Panc1 (cell line): ENCODE measurements at places on chromosomes 6 and 20. TPM values are rescaled to one million over a fixed set of nuclear protein-coding genes. Genes with fewer than 3 reads are reported as not detected.

Gene TIAM2
- 14.9 TPM for total RNA-seq

Gene ARMC2
- total RNA-seq: 9.3 TPM

Gene ID4
- total RNA-seq: 0.10 TPM

Gene CCDC170
- not detected for total RNA-seq

Gene ANGPT4
- total RNA-seq: not detected

Gene CAGE1
- total RNA-seq: not detected

Gene JAG1
- 21.2 TPM for total RNA-seq

DNA sequence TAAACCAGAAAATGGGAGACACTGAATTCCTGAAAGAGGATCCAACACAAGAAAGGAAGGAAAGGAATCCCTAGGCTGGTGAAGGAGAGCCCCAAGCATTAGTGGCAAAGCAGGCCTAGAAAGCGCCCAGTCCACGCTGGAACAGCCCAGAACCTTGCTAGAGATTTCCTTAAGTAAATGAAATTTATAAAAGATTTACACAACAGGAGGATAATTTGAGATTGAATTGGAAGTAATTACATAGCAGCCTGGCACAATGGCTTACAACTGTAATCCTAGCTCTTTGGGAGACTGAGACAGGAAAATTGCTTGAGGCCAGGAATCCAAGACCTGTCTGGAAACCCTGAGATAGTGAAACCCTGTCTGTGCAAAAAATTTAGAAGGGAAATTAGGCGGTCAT, 26.8 kb upstream of the C20orf144 start:
- no peaks in the 10 kb centered on the region for H3K4me1 ChIP-seq
- no peak overlapping the region for H3K27ac ChIP-seq
- H3K27me3 ChIP-seq: no peaks in the 10 kb centered on the region
- DNase-seq: no peak
- H3K4me3 ChIP-seq: no peak overlapping the region
- H3K36me3 ChIP-seq: no peaks in the 10 kb centered on the region

DNA sequence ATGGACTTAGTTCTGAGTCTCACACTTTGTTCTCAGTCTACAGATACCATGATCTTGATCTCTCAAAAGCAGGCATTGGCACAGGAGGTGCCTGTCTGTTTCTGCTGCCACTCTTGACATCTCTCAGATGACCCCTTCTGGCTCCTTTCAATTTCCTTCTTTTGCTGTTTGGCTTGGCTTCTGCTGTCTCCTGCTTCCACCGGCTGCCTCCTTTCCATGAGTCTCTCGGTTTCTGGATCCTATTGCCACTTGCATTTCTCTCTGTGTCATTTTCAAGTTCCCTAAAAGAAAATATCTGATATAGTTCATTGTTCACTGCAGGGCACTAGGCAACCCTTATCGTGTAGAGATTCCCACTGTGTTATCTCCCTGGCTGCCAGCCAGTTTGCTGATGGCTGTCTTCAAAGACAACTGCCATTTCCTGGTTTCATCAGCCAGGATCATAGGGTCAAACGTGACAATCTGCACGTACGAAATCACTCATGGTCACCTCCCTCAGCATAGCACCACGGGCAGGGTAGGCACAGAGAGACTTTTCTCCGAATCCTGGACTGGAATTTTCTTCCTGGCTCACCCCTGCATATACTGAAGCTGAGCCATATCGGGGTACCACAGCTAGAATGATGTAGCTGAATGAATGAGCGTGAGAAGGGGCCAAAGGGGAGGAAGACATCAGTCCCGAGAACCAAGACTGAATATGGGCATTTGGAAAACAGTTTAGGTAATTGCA, 144.6 kb upstream of the TMEM170B start:
- H3K27me3 ChIP-seq: no peaks in the 10 kb centered on the region
- H3K4me1 ChIP-seq: no peaks in the 10 kb centered on the region
- no peak overlapping the region for H3K4me3 ChIP-seq
- no peak overlapping the region for H3K27ac ChIP-seq

DNA sequence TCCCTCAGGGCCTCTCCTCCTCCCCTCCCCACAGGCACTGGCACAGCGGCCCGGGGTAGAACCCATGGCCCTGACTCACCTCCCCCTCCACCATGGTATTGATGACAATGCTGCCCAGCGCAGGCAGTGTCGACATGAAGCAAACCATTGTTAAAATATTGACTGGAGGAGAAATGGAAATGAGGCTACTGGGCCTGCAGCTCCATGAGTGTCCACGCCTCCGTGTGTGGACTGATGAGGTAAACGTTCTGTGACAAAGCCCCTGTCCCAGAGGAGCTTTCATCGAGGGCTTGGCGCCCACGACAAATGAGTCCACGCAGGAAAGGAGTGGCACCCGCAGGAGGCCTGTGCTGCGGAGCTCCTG, 402.7 kb downstream of the TAF4 start:
- DNase-seq: no peak
- no peaks in the 10 kb centered on the region; the same call in 1 of the 2 replicates for H3K27me3 ChIP-seq
- no peak overlapping the region for H3K27ac ChIP-seq
- H3K36me3 ChIP-seq: no peaks in the 10 kb centered on the region
- no peaks in the 10 kb centered on the region for H3K4me1 ChIP-seq

DNA sequence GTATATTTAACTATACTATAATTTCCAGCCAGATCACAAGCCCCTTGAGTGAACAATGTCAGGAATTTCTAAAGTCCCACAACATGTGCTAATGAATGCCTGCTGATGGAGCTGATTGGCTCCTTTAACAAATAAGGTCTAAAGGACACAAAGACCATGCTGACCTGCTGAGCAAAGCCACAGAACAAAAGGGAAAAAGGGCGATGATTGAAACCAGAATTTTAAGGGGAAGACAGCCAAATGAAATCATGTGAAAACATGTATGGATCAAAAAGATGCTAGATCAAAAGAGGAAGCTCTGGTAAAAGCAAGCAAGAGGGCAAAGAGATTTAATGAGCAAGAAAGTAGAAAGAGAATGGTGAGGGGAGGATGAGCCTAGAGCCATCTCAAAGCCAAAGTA, 105.6 kb downstream of the DCDC2 start:
- no peaks in the 10 kb centered on the region for H3K4me1 ChIP-seq
- H3K27me3 ChIP-seq: peaks cover 2% of the 10 kb centered on the region; the same call in 1 of the 2 replicates
- no peak overlapping the region for H3K4me3 ChIP-seq
- H3K36me3 ChIP-seq: no peaks in the 10 kb centered on the region

DNA sequence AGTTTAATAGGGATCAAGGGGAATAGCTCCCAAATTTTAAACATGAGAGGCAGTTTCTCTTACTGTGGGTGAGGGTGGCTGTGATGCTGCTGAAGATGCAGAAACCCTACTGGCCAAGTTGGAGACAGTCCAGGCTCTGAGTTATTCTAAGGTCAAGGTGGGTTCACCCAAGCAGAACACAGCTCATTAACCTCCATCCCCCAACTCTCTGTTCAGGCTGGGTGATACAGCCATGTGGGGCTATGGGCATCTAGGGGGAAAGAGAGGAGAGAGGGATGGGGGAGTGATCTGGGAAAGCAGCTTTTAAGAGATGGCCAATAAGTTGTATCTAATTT, 18.9 kb upstream of the TRAM2 start:
- H3K36me3 ChIP-seq: no peaks in the 10 kb centered on the region
- H3K27me3 ChIP-seq: no peaks in the 10 kb centered on the region
- H3K4me3 ChIP-seq: no peak overlapping the region
- peaks cover 36% of the 10 kb centered on the region for H3K4me1 ChIP-seq
- peak overlapping the region; percentile 59 for H3K27ac ChIP-seq

DNA sequence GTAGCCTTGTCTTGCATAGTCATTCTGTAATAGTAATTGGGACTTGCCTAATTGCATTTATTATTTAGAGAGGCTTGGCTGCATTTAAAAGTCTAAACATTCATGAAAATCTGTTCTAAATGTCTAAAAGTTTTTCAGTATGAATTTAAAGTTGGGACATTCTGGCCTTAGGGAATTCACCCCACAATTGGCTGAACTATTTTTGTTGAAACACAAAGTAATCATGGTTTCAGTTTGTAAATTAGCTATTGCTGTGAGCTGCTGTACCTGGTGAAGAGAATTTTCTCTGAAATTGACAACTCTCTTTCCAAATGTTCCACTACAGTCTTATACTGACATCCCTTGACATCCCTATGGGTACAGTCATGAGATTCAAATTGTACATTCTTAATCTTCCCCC, 253.0 kb downstream of the FARS2 start:
- H3K27me3 ChIP-seq: no peaks in the 10 kb centered on the region
- H3K4me3 ChIP-seq: no peak overlapping the region
- H3K36me3 ChIP-seq: no peaks in the 10 kb centered on the region
- H3K4me1 ChIP-seq: no peaks in the 10 kb centered on the region
- no peak overlapping the region for H3K27ac ChIP-seq

GRCh38 chr6:110063594-110064263, 85.6 kb downstream of the GPR6 start:
- no peaks in the 10 kb centered on the region for H3K4me1 ChIP-seq
- DNase-seq: no peak

DNA sequence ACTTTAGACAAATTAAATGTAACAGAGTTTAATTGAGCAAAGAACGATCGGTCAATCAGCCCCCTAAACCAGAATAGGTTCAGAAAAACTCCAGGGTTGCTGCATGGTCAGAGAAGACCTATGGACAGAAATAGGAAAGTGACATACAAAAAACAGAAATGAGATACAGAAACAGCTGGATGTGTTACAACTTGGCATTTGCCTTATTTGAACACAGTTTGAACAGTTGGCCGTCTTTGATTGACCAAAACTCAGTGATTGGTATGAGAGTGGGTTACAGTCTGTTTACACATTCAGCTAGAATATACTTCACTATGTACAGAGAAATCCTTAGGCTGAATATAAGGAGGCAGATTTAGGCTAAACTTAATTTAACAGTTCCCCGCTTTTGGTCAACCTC, 19.9 kb downstream of the SRSF6 start:
- no peak overlapping the region for H3K4me3 ChIP-seq
- no peaks in the 10 kb centered on the region for H3K36me3 ChIP-seq
- no peaks in the 10 kb centered on the region for H3K4me1 ChIP-seq
- no peaks in the 10 kb centered on the region for H3K27me3 ChIP-seq

DNA sequence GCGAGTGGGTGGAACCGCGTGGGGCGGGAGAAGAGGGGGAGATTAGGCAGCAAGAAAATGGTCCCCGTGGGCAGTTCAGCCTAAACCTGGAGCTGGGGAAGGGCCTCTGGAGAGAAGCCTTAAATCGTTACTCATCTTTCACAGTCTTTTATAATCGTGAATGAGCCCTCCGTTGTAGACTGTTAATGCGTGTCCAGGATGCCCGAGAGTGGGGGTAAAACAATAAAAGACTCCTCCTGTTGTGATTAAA, 11.0 kb upstream of the ELOVL5 start:
- peaks cover 44% of the 10 kb centered on the region for H3K4me1 ChIP-seq
- H3K36me3 ChIP-seq: no peaks in the 10 kb centered on the region
- no peak for DNase-seq
- peak overlapping the region; percentile 51 for H3K4me3 ChIP-seq
- H3K27me3 ChIP-seq: no peaks in the 10 kb centered on the region
- H3K27ac ChIP-seq: peak overlapping the region; percentile 98

GRCh38 chr20:40676491-40677269, 12.4 kb downstream of the MAFB start:
- H3K4me3 ChIP-seq: no peak overlapping the region
- H3K36me3 ChIP-seq: no peaks in the 10 kb centered on the region
- no peak for DNase-seq
- peaks cover 12% of the 10 kb centered on the region for H3K27me3 ChIP-seq

- no peak overlapping the region for H3K4me3 ChIP-seq
- no peaks in the 10 kb centered on the region for H3K4me1 ChIP-seq
- H3K36me3 ChIP-seq: no peaks in the 10 kb centered on the region
- no peak overlapping the region for H3K27ac ChIP-seq
- DNase-seq: no peak
- H3K27me3 ChIP-seq: no peaks in the 10 kb centered on the region
Measured at GRCh38 chr20:20333866-20334265, 34.0 kb upstream of the INSM1 start.

DNA sequence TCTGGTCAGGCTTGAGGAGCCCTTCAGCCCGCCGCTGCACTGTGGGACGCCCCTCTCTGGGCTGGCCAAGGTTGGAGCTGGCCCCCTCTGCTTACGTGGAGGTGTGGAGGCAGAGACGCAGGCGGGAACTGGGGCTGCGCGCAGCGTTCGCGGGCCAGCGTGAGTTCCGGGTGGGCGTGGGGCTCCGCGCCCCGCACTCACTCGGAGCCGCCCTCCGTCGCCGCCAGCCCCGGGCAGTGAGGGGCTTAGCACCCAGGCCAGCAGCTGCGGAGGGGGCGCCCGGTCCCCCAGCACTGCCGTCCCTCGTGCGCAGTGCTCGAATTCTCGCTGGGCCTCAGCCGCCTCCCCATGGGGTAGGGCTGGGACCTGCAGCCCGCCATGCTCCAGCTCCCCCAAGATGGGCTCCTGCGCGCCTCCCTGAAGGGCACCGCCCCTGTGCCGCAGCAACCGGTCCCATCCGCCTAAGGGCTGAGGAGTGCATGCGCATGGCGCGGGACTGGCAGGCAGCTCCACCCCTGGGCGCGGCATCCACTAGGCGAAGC, 695.9 kb downstream of the EPHA7 start:
- H3K27me3 ChIP-seq: no peaks in the 10 kb centered on the region
- H3K36me3 ChIP-seq: no peaks in the 10 kb centered on the region
- no peak overlapping the region for H3K4me3 ChIP-seq
- no peaks in the 10 kb centered on the region for H3K4me1 ChIP-seq
- no peak overlapping the region for H3K27ac ChIP-seq

GRCh38 chr6:129136751-129137150, 253.8 kb downstream of the LAMA2 start:
- no peaks in the 10 kb centered on the region for H3K27me3 ChIP-seq
- no peak for DNase-seq
- no peak overlapping the region for H3K27ac ChIP-seq
- no peak overlapping the region for H3K4me3 ChIP-seq

DNA sequence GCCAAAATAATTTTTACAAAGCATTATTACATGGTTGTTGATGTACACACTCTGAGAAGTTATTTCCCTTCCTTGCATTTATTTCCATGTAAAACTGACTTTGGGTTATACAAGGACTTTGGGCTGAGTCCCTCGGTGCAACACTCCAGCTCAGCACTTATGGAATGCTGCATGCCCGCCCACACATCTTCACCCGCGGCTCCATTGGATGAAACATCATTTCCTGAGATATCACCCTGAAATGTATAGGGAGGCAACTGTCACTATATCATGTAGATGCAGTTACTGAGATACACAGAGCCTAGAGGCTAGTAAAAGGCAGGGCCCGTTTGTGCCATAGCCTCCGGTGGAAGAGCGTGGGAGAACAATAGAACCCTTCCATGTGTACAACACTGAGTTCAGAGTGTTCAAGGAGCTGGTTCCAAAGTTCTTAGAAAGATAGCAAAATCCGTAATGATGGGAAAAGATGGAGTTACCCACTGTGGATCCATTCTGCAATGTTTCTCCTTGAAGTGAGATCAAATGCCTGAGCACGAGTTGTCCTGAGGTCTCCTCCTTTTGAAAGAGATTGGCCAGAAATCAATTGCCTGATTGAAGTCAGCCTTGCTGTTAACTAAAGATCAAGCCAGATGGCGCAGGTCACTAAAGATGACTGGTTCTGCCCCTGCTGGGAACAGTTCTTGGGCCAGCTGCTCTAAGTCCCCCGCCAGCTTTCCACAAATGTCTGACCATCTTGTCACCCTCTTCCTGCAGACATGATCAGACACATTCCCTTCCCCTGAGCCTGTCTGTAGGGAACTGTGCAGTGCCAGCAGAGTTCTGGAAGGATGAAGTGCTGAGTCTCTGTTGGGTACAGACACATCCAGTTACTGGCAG, 100.9 kb upstream of the IYD start:
- H3K4me1 ChIP-seq: no peaks in the 10 kb centered on the region
- no peak overlapping the region for H3K27ac ChIP-seq
- H3K36me3 ChIP-seq: no peaks in the 10 kb centered on the region
- H3K4me3 ChIP-seq: no peak overlapping the region

- no peak for DNase-seq
- peaks cover 23% of the 10 kb centered on the region; the same call in 1 of the 2 replicates for H3K4me1 ChIP-seq
- no peaks in the 10 kb centered on the region for H3K36me3 ChIP-seq
- no peak overlapping the region for H3K4me3 ChIP-seq
- no peaks in the 10 kb centered on the region for H3K27me3 ChIP-seq
- H3K27ac ChIP-seq: no peak overlapping the region
Measured at GRCh38 chr6:7154341-7155139, 46.8 kb downstream of the RREB1 start.
